Activated T-helper 2 cell treated with anti-CD3 and anti-CD28 coated beads, Interferon-gamma antibody, Interleukin-2, Interleukin-4, amounts not matched to agents 10 μg/mL and 5 μg/mL and 100 μg/mL, durations not matched to agents 14 hours and 24 hours and 36 hours (primary cell): ENCODE measurements at places on chromosomes 1 and 21.

- DNase-seq = no peak
- no peak overlapping the region for H3K4me3 ChIP-seq
- H3K4me1 ChIP-seq = no peaks in the 10 kb centered on the region
- no peak overlapping the region for H3K27ac ChIP-seq
- no peaks in the 10 kb centered on the region for H3K36me3 ChIP-seq
Measured at GRCh38 chr1:162910161-162910560, 49.2 kb upstream of the CCDC190 start.

DNA sequence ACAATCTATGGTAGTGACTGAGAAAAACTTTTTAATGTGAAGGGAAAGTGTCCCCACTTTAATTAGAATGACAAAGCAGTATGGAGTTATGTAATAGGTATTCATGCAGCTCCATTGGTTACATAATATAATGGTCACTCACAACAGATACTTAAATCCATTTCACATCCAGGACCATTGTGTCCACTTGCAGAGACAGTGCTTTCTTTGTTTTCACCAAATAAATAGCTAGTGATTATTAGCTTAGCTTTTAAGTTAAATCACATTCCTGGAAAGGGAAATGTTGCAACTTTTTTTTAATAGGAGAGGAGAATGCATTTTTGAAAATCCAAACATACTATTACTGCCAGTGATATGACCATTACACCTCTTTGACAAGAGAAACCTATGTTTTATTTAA, 22.9 kb downstream of the RGL1 start:
- H3K27ac ChIP-seq = no peak overlapping the region
- DNase-seq = no peak
- H3K4me3 ChIP-seq = no peak overlapping the region
- no peaks in the 10 kb centered on the region for H3K27me3 ChIP-seq
- no peaks in the 10 kb centered on the region for H3K36me3 ChIP-seq
- no peaks in the 10 kb centered on the region for H3K4me1 ChIP-seq

GRCh38 chr21:43341378-43342161, 85.4 kb downstream of the SIK1 start:
- DNase-seq = no peak
- H3K4me3 ChIP-seq = no peak overlapping the region
- no peaks in the 10 kb centered on the region for H3K36me3 ChIP-seq
- H3K27me3 ChIP-seq = peaks cover 4% of the 10 kb centered on the region

DNA sequence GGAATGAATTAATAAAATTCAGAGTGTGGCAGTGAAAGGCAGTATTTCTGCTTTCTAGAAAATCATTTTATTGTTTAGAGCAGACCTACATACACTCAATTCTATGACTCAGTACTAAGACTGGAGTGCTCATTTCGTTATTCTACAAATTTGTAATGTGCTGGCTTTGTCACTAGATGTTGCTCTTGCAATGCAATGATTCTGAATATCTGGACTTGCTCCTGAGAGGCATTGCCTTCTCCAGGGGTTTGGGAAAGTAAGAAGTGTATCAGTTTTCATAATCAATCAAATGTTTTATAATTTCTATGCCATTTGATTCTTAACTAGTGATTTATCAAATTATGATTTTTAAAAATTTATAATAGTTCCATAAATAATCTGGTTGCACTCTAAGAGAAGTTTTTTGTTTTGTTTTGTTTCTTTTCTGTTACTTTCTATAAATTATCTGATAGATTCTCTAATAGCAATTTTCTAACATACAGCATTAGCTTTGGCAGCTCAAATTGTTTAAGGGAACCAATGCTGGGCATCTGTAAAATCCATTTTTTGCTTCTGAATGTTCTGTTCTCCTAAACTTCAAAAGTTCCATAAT, 280.5 kb upstream of the SGIP1 start:
- H3K27me3 ChIP-seq = no peaks in the 10 kb centered on the region
- DNase-seq = no peak
- H3K27ac ChIP-seq = no peak overlapping the region
- no peak overlapping the region for H3K4me3 ChIP-seq

DNA sequence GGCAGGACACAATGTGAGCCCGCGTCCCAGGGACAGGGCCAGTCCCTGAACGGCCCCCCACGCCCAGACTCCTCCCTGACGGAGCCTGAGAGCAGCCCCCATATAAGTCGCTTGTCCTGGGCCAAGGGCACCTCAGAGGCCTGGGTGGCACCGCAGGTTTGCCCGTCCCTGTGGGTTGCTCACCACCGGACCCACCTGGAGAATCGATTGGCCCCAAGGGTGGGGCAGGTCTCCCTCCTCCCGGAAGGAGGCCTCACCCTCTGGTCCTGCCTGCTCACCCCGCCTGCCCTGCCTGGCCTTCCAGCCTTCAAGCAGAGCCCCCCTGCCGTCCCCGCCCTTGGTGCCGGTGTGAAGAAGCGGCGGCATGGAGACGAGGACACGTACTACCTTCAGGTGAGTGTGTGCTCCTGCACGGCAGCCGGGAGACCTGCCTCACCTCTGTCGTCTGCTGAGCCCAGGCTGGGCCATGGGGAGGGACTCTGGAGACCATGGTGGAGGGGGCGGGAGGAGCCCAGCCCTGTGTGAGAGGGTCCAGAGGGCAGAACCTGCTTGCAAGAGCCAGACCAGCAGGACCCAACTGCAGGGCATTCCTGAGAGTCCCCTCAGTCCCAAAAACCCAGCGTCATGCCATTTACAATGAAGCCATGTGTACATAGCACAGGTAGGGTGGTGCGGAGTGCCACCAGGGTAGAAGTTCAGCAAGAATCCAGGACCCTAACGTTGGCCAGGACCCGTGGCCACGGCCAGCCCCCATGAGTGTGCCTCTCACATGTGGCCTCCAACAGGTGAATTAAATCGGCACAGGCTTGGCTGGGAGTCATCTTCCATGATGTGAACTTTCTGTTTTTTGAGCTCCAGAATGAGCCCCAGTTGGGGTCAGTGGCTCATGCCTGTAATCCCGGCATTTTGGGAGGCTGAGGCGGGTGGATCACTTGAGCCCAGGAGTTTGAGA, 24.1 kb upstream of the CCDC27 start:
- no peak for DNase-seq
- H3K4me3 ChIP-seq = no peak overlapping the region
- no peak overlapping the region for H3K27ac ChIP-seq

GRCh38 chr21:39096754-39097153, 86.5 kb downstream of the PSMG1 start:
- H3K4me1 ChIP-seq = peaks cover 3% of the 10 kb centered on the region
- no peak overlapping the region for H3K27ac ChIP-seq
- H3K36me3 ChIP-seq = no peaks in the 10 kb centered on the region
- H3K4me3 ChIP-seq = no peak overlapping the region
- peaks cover 17% of the 10 kb centered on the region for H3K27me3 ChIP-seq
- no peak for DNase-seq

- H3K27me3 ChIP-seq = no peaks in the 10 kb centered on the region
- H3K27ac ChIP-seq = no peak overlapping the region
Measured at GRCh38 chr1:227729881-227730629, 5.0 kb downstream of the JMJD4 start.

- no peak overlapping the region for H3K27ac ChIP-seq
- no peak overlapping the region for H3K4me3 ChIP-seq
- no peaks in the 10 kb centered on the region for H3K27me3 ChIP-seq
- H3K4me1 ChIP-seq = no peaks in the 10 kb centered on the region
- no peaks in the 10 kb centered on the region for H3K36me3 ChIP-seq
Measured at GRCh38 chr1:196259316-196259715, 348.9 kb downstream of the KCNT2 start.

GRCh38 chr1:181094416-181095212, 6.1 kb downstream of the IER5 start:
- H3K4me1 ChIP-seq = peaks cover 62% of the 10 kb centered on the region
- H3K27ac ChIP-seq = no peak overlapping the region
- H3K36me3 ChIP-seq = peaks cover 64% of the 10 kb centered on the region
- H3K4me3 ChIP-seq = no peak overlapping the region
- no peak for DNase-seq
